SK-N-SH treated with all-trans-retinoic acid at 6 μM for 48 hours (cell line): ENCODE measurements at places on chromosomes 12 and 14.

GRCh38 chr12:32397696-32398095, 1.7 kb upstream of the FGD4 start:
- ATAC-seq: no peak

DNA sequence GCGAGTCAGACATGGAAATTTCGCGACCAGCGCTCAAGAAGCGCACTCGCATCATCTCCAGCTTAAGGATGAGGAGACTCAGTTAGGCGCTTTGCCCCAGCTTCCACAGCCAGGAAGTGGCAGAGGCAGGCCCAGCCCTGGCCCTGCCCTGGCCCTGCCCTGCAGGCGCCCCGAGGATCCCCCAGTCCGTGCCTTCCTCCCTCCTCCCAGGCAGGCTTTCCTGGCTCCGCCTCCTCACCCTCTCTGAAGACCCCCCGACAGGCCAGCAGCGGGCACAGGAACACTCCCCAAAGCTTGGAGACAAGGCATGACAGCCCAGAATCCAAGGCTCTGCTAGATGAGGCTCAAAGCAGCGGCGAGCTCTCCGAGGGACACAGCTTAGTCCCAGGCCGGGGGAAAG, 25.1 kb downstream of the UBR7 start:
- no peak for ATAC-seq

DNA sequence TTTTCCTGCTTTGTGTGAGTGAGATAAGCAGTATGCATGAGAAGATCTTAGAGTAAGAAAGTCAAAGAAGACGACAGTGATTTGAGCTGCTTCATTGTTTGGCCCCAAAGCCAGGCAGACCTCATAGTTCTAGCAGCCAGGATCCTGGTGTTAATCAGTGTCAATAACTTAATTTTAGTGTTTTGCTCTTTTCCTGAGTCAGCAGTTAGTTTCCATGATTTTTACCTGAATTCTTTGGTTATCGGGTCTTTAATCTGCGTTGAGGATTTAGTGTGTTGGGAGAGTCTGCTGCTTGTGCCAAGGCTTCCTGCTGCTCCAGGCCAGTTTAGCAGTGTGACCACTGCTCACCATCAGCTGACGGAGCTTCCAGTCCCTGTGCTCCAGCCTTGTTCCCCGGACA, 241.6 kb upstream of the SOX5 start:
- ATAC-seq: no peak

DNA sequence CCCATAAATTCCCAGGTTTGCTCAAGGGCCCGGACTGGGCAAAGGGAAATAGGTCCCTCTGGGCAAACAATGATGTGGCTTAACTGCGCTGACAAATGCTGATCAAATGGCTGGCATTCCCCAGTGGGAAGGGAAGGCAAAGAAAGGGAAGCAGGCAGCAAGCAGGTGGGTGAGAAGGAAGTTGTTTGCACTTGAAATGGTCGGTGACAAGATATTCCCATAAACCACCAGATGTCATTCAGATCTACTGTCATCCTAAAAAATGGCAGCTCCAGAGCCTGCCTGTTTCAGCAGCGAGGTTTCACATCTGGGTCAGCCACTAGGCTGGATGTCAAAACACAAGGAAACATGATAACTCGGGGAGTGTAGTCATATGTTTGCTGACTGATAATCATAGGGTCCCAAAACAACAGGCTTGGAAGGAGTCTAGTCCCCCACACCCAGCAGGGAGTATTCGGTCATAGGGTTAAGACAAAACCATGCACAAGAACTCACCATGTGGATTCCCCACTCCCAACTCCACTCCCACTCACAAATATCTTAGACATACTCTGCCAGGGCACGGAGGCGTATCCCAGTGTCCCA, 37.9 kb upstream of the MDM1 start:
- ATAC-seq: no peak

DNA sequence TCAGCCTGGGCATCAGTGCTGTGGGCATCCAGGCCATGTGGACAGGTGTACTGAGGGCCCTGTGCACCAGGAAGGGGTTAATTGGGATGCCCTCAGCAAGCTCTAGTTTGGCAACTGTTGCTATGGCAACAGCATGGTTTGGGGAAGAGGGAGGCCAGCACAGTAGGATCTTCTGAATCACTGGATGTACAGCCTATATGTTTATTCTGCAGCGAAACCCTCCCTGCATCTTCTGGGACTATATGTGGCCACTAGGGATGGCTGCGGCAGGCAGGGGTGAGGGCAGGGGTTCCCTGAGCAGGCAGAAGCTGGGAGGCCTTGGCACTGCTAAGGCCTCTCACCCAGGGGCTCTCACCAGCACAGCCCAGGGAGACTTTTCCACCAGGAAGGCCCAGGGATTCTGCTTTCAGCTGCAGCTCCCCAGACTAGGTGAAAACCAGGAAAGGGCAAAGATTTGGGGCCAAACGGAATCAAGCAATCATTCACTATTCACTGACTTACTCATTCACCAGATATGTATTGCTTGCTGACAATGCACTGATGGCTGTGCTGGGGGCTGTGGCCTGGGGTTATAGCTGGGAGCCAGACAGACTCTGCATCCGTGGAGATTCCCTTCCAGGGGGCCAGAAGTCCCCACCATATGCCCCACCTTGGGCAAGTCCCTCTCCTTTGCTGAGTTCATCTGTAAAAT, 42.8 kb downstream of the IRF2BPL start:
- peak; percentile 71 for ATAC-seq

GRCh38 chr12:388541-389141, 479 bp downstream of the KDM5A start:
- ATAC-seq: peak; percentile 56

- peak; percentile 68 for ATAC-seq
These were observed 5.9 kb downstream of the RASSF3 start for GRCh38 chr12:64616201-64616600.

GRCh38 chr12:97748298-97748697, 285.7 kb downstream of the RMST start:
- ATAC-seq: no peak

GRCh38 chr14:53432378-53432802, 279.3 kb upstream of the DDHD1 start:
- ATAC-seq: peak; percentile 84

- no peak for ATAC-seq
These were observed 127.8 kb upstream of the PTPRQ start for GRCh38 chr12:80316222-80316621.

- ATAC-seq: no peak
These were observed 360.8 kb downstream of the AEBP2 start for GRCh38 chr12:19799895-19800602.

DNA sequence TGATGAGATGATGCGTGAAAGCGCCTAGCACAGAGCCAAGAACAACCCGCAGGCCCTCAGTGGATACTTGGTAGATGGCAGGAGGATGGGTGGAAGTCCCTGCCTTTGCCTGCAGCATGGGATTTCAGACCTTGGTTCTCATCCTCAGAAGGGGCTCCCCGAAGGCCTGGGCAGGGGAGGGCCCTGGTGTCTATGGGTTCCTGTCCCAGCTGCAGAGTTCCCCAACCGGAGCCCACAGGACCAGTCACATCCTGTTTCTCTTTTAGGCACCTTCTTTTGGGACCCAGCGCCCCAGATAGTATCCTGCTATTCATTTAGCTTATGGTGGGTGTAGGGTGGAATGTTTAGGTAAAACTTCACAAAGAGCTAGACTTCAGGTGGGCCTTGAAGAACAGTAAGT, 55.5 kb downstream of the CALM1 start:
- no peak for ATAC-seq

- peak; percentile 76 for ATAC-seq
These were observed 497.4 kb downstream of the NPAS3 start for GRCh38 chr14:33435911-33436689.
